ENCODE measurements at places on chromosomes 12 and 14.

- DNase-seq: no peak
Observed at GRCh38 chr12:58270966-58271705, 329.8 kb downstream of the ATP23 start.

- DNase-seq: no peak
Observed at GRCh38 chr12:62983594-62983993, 48.6 kb upstream of the PPM1H start.

DNA sequence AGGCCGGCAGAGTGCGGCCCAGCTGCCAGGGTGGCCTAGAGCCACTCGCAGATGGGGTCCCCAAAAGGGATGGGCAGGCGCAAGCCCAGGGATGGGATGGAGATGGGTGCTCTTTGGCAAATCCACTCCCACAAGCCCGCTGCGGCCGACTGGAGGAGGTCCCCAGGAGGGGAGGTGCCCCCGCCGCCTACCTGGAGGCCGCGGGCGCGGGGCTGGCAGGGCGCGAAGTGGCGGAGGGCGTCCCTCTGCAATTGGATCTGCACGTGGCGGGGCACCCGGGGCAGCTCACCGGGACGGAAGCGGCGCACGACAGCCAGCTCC, 730 bp downstream of the PPP1R3E start:
- no peak for DNase-seq

GRCh38 chr12:71303199-71303598, 136.4 kb upstream of the LGR5 start:
- DNase-seq: no peak

GRCh38 chr12:4959381-4959780, 49.7 kb downstream of the KCNA1 start:
- DNase-seq: no peak

DNA sequence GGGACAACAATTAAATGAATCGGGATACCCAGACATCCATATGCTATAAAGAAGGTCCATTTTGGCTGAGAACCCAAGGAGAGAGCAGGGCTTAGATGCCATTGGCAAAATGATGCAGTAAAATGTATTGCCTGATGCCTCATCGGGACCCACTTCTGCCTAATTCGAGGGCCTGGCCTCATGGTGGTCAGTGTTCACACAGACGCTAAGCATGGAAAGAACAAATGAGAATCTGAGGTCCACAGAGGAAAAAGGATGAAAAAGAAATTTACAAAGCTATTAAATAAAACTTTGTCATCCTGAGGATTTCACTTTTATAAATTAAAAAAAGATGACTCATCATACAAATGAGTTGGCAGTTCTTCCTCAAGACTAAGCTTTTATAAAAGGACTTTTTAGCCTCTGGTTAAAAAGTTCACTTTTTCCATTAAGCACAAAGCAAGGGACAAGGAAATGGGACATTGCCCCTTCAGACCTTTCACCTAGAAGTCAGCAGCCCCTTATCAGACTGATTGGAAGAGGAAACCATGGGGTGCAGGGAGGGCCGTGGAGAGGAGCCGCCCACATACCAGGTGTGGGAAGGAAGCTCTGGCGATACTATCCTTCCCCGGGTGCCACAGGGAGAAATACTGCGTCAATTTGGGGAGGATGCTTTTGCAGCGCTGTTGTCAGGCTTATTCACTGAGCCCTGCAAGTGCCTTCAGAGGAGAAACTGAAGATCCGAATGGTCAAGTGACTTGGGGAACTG, 176.0 kb downstream of the EGLN3 start:
- DNase-seq: no peak

DNA sequence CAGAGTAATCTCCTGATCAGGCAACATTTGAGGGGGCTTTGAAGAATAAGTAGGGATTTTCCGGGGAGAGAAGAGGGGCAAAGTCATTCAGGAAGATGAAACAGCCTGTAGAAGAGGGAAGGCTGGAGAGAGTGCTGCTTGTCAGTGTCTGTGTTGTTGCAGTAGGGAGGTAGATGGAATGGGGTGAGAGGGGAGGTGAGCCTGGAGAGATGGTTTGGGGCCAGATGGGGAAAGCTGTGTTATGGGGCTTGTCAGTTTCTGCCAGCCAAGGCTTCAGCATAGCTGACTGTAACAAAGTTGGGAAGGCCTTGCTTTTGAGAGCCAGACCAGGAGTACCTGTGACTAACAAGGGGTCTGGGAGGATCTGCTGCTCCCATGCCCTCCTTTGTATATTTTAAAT, 18.0 kb downstream of the BICD1 start:
- DNase-seq: no peak

- DNase-seq: no peak
Observed at GRCh38 chr12:38417101-38417500, 100.5 kb downstream of the ALG10B start.

DNA sequence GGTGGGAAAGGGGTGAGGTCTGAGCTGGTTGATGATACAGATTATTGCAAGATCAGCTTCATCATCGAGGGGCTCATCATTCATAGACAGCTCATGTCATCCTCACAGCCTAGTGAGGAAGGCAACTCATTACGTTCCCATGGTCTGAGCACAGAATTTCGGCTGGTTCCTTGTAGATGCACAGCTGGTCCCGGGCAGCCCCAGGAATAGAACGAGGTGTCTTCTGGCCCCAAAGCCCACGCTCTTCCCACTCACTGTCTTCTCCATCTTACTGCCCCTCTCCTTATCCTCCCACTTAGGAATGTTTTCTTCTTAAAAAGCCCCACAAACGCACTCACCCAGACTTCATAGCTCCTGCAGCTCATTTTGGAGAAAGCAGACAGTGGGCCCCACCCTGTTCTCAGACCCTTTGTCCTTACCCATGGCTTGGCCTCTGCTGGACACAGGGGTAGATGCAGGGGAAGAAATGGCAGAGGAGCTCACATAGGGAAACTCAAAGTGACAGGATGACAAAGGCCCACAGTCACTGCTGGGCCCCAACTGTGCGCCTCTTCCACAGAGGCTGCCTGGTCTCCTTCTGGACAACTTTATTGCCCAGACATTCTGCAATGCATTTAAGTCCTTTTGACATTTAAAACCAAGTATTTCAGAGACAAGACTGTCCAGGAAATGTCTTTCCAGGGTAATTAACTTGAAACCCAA, 162.2 kb downstream of the ADGRD1 start:
- no peak for DNase-seq

GRCh38 chr14:101090976-101091375, 187.5 kb upstream of the RTL1 start:
- no peak for DNase-seq

GRCh38 chr14:31170411-31170810, 37.2 kb downstream of the HECTD1 start:
- DNase-seq: no peak

DNA sequence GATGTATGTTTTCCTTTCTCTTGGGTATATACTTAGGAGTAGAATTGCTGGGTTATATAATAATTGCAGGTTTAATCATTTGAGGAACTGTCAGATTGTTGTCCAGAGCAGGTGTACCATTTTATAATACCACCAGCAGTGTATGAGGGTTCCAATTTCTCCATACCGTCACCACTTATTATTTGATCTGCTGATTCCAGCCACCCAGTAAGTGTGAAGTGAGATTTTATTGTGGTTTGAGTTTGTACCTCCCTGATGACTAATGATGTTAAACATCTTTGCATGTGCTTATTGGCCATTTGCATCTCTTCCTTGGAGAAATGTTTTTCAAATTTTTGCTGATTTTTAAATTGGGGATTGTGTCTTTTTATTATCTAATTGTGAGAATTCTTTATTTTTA, 15.1 kb downstream of the NCKAP5L start:
- DNase-seq: no peak

GRCh38 chr12:94261119-94261518, 112.7 kb downstream of the PLXNC1 start:
- no peak for DNase-seq

GRCh38 chr14:65070471-65070976, 31.8 kb downstream of the MAX start:
- no peak for DNase-seq

- no peak for DNase-seq
Observed at GRCh38 chr14:93965287-93965821, 11.0 kb downstream of the ASB2 start.

DNA sequence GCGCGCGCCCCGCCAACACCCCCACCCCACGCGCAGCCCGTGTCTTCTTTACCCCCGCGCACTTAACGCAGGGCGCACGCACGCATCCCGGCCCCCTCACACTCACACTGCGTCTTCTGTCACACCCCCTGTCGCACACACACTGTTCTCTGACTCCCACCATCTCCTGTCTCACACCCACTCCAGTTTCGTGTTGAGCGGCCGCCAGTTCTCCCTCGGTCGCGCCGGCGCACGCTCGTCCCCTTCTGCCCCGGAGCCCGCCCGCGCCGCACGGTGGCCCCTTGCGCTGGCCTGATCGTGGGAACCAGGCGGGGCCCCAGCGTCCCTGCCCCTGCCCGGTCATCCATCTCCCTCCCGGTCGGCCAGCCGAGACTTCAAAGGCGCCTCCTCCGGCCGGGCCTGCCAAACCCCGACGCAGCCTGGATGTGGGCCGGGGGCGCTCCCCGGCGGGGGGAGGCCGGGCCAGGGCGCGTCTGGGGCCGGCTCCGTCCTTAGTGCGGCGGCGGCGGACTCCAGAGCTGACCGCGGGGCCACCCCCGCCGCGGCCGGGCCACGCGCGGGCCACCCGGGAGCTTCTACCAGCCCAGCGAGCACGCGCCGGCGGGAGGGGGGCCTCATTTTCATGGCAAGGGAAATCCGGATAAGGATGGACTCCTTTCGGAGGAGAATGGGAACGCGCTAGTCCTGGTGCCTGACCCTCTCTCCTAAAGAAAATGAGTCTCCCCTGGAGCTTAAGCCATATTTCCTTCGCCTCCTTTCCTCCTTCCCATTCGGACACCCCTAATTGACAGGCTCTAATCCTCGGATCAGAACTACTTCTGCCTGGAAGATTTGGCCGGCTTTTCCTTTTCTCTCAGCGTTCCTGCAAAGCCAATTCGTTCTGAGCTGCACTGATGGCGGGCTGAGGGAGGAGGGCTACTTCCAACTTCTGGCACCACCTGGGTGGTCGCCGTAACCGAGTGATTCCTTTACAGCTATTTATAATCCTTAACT, 82.0 kb upstream of the HMGA2 start:
- DNase-seq: peak; percentile 81

DNA sequence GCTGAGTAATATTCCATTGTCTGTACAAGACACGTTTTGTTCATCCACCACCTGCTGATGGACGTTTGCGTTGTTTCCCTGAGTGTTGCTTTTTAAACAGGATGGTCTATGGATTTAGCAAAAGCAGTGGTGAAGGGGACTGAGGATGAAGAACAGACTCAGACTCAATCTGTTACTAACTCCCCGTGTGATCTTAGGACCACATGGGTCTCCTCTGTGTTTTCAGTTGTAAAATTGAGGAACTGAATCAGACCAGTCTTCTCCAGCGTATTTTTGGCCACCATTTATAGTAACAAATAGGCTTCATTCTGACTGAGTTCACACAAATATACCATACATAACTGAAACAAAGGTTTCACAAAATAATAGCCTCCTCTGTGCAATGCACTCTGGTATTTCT, 85.6 kb downstream of the FOXN3 start:
- DNase-seq: no peak

DNA sequence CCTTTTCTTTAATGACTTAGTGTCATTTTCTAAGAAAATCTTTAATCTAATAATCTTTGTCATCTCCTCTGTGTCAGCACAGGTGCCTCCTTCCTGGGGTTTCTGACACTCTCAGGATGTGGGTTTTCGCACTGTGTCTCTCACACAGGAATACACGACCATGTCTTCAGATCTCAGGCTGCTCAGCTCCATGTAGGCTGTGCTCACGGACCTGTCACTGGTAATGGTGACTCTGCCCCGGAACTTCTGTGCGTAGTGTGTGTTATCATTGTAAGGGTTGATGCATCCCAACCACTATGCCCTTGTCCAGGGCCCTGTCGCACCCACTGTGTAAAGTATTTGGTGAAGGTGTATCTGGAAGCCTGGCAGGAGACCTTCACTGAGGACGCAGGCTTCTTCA, 647.8 kb downstream of the TMEM121 start:
- no peak for DNase-seq

DNA sequence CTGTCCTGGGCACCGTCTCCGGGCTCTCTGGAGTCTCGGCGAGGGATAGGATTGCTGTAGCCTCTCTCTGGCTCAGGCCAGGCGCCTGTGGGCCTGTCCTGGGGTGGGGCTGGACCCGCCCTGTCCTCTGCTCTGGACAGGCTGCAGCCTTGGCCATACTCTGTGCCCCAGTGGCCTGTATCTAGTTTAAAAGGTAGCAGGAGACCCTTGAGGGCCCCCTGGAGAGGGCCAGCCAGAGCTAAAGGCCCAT, 1.8 kb downstream of the KIF26A start:
- DNase-seq: peak; percentile 14

- DNase-seq: no peak
Observed at GRCh38 chr12:89721291-89721987, 12.8 kb upstream of the ATP2B1 start.

DNA sequence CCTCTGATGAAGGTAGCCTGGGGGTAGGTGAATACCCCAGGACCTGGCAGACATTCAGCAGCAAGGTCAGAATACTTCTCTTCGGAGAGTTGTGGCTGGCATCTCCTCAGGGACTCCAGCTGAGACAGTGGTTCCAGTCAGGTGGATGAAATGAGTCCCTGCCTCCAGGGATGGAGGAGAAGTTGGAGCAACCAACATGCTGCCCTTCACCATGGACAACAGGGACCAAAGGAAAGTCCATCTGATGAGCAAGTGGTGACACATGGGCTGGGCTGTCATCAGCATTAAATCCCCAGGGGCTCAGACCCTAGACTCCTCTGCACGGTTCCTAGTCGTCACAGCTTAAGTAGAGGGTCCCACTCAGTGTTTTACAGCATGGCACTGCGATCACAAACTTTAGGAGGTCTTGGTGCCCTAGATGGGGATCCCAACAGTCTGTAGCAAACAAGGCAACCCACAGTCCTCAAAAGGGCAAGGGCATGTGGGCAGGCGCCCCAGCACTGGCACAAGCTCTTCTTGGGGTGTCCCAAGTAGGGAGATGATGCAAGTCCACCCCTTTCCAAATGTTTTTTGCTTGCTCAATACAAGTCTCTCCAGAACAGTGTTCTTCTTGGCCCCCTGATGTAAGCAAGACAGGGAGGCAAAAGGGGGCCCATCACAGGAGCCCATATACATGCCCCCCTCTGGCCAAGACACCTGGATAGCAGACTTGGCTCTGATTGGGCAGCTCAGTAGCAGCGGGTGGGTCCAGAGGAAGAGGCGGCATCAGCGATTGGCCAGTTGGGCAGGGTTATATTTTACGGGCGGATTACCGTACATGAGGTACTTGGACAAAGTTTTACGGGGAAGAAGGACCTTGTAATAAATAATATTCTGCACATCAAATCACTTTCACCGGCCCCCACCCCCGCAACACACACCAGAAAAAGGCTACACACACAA, 10.8 kb upstream of the CDH24 start:
- DNase-seq: no peak

GRCh38 chr12:58206876-58207275, 265.5 kb downstream of the ATP23 start:
- DNase-seq: no peak

- no peak for DNase-seq
Observed at GRCh38 chr14:33134975-33135374, 196.3 kb downstream of the NPAS3 start.

DNA sequence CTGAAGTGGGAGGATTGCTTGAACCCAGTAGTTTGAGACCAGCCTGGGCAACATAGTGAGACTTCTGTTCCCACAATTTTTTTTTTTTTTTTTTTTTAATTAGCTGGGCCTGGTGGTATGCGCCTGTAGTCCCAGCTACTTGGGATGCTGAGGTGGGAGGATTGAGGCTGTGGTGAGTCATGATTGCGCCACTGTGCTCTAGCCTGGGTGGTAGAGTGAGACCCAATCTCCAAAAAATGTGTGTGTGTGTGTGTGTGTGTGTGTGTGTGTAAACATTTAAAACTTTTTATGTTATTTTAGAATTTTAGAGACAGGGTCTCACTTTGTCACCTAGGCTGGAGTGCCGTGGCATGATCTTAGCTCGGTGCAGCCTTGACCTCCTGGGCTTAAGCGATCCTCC, 6.8 kb downstream of the PPP1R36 start:
- no peak for DNase-seq

Measured in mesothelial cell of epicardium (in vitro differentiated cells).